PC-9 (cell line): ENCODE measurements at places on chromosomes 3 and 15. TPM values are rescaled to one million over a fixed set of nuclear protein-coding genes. Genes with fewer than 3 reads are reported as not detected.

Gene CD96
- total RNA-seq, result 0.11 and 0.20 TPM in 2 replicates

DNA sequence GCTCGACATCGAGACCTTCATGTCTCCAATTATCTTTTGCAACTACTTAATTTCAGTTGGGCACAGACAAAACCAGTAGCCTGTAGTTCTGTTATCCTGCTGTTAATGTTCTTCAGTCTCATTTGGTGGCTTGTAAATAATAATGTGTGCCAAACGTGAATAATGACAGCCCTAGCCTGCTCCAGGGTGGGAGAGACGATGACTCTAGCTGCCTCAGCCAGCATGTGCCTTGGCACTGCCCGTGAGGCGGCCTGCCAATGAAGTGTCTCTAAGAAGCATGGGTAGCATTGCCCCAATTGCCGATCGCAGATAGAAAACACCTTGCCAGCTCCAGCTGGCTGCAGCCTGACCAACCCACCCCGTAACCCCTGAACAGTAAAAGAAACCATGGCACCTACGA is 58.8 kb downstream of the ASB7 start:
- H3K36me3 ChIP-seq, result no peaks in the 10 kb centered on the region
- no peak for DNase-seq
- no peaks in the 10 kb centered on the region for H3K27me3 ChIP-seq
- H3K4me1 ChIP-seq, result no peaks in the 10 kb centered on the region
- H3K4me3 ChIP-seq, result no peak overlapping the region

DNA sequence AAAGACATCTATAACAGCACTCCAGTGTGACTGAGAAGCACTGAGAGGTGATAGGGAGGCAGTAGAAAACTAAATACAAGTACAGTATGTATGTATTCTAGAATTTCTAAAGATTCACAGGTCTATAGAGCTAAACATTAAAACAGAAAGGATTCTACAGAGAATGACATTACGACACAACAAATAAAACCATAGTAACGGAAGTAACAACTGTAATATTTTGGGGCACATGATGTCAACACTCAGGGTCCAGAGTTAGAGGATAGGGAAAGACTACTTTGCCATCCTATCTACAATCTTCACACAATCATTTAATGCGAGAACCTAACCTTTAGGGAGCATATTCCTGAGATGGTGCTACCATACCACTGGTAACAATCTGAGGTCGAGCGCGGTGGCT is 13.6 kb downstream of the UBXN7 start:
- no peaks in the 10 kb centered on the region for H3K36me3 ChIP-seq
- H3K27ac ChIP-seq, result no peak overlapping the region
- H3K4me1 ChIP-seq, result no peaks in the 10 kb centered on the region
- H3K4me3 ChIP-seq, result no peak overlapping the region

GRCh38 chr15:37133602-37134001 is 33.3 kb upstream of the MEIS2 start:
- no peaks in the 10 kb centered on the region for H3K36me3 ChIP-seq
- no peak for DNase-seq
- H3K4me1 ChIP-seq, result no peaks in the 10 kb centered on the region
- H3K27ac ChIP-seq, result no peak overlapping the region
- no peak overlapping the region for H3K4me3 ChIP-seq

- no peaks in the 10 kb centered on the region for H3K27me3 ChIP-seq
- no peak overlapping the region for H3K4me3 ChIP-seq
- DNase-seq, result no peak
- peaks cover 8% of the 10 kb centered on the region; the same call in 1 of the 2 replicates for H3K4me1 ChIP-seq
- 0 out of 2 replicates have a peak, but pooled peaks cover 3% of the 10 kb centered on the region for H3K36me3 ChIP-seq
- H3K27ac ChIP-seq, result no peak overlapping the region
These were observed 86.2 kb downstream of the SEC22A start for GRCh38 chr3:123287962-123288302.

Gene IQCF5
- total RNA-seq, result not detected in 2 replicates
